ENCODE measurements at places on chromosomes 16 and 17.
A peak's percentile ranks its signal among the peaks of the same experiment; 100 is the strongest.

- DNase-seq = no peak
These were observed 4.3 kb upstream of the CYBA start for GRCh38 chr16:88655053-88655732.

DNA sequence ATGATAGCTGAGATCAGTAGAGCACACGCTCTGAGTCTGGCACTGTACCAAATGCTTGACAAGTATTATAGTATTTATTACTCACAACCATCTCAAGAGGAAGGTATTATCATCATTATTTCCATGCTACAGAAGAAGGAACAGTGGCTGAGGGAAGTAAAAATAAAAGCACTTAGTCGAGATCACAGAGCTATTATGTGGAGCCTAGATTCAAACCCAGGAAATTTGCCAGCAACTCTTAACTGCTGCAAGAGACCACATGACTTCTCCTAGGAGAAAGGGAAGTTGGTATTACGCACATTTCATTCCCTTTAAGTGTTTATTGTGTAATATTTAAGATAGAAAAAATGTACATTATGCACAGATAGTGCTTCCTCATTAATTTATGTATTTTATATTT is 1.0 kb upstream of the RHOT1 start:
- no peak for DNase-seq

GRCh38 chr16:79648826-79649225 is 48.3 kb upstream of the MAF start:
- DNase-seq = no peak

DNA sequence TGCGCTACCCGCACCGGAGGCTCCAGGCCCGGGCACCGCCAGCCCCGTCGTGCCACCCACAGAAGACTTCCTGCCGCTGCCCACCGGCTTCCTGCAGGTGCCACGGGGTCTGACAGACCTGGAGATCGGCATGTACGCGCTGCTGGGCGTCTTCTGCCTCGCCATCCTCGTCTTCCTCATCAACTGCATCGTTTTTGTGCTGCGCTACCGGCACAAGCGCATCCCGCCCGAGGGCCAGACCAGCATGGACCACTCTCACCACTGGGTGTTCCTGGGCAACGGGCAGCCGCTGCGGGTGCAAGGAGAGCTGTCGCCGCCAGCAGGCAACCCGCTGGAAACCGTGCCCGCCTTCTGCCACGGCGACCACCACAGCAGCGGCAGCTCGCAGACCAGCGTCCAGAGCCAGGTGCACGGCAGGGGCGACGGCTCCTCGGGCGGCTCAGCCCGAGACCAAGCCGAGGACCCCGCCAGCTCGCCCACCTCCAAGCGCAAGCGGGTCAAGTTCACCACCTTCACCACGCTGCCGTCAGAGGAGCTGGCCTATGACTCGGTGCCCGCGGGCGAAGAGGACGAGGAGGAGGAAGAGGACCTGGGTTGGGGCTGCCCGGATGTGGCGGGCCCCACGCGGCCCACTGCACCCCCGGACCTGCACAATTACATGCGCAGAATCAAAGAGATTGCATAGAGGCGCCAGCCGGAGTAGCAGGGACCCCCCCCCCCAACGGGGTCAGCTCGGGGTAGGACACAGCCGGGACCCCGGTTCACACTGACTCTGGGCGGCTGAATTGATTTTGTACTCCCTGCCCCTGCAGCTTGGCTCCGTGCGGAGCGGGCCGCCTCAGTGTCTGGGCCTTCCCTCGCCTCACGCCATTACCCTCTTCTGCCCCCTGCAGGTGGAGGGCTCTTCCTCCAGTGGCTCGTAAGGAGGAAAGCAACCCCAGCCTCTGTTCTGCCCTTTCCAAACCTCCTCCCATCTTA is 58.5 kb downstream of the TMEM132E start:
- DNase-seq = peak; percentile 71

DNA sequence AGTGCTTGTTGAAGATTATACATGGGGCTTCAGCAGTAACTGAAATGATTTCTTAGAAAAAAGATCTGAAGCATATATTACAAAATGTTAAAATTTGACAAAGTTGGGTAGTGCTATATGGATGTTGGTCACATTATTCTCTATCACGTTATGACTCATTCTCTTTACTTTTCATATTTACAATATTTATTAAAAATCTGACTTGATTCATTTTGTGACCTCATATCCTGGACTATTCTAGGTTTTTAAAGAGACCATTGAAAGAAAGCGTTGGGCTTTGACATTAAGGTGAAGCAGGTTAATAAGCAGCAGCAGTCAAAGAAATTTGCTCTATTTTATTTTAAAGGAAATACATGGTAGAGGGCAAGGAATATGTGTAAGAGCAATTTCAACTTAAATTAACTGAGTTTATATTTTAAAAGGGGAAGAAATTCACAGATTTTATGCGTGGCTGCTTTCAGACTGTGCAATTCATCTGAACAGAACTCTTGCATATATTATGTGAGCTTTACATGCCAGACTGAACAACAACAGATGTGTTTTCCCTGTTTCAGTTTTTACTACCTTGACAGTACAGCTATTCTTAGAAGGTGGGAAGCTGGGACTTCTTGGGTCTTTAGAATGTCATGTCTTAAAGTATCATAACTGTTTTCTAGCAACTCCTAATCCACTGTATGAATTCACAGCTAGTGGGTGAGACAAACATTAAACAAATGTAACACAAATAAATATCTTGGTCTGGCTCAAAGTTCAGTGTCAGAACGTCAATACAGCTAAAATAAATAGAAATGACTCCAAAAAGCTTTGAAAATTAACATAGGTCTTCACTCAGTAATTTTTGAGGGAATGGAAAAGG is 10.4 kb upstream of the FAM20A start:
- no peak for DNase-seq

- no peak for DNase-seq
These were observed 43.8 kb downstream of the PITPNM3 start for GRCh38 chr17:6512552-6512951.

- no peak for DNase-seq
These were observed 281.0 kb downstream of the FTO start for GRCh38 chr16:53984936-53985335.

DNA sequence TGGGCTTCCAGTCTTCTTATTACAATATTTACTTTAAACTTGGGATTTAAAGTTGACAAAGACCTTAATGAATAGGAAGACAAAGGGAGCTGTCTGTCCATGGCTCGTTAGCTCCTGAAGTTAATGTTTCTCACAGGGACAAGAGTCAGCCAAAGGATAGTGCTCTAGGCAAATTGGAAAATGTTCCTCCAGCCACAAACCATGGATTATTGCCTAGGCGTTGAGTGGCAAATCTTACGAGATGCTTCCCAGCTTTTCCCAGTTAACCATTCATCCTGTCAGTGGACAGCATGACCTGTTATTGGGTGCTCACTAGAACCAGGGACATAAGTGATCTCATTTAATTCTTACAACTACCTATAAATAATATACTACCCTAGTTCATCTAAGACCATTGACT is 3.6 kb downstream of the TEX2 start:
- DNase-seq = no peak

- DNase-seq = no peak
These were observed 48.0 kb downstream of the SRL start for GRCh38 chr16:4193920-4194319.

- peak; percentile 2 for DNase-seq
These were observed 328.4 kb downstream of the MAF start for GRCh38 chr16:79272141-79272577.

DNA sequence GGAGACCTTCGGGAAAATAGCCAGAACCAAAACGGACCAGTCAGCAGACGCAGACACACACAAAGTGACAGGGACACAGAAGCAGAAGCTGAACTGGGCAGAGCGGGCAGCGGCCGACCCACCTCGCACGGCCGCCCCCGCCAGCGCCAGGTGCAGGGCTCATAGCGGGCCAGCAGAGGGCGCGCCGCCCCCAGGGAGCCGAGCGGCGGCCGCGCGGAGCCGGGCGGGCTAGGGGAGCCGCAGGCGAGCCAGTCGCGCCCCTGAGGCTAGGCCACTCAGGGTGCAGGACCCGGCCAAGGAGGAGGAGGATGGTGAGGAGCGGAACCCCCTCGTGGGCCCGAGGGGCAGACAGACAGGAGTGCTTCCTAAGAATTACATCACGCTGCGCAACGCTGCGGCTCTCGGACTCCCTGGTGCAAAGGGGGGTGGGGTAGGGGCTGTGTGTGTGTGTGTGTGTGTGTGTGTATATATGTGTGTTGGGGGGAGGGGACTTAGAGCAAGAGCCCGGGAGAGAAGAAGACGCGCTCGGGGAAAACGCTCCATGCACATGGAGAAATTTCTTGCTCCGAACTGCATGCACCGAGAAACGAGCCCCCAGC is 913 bp upstream of the NOG start:
- peak; percentile 54 for DNase-seq

- DNase-seq = no peak
These were observed 43.4 kb downstream of the SLFN5 start for GRCh38 chr17:35286120-35286781.

DNA sequence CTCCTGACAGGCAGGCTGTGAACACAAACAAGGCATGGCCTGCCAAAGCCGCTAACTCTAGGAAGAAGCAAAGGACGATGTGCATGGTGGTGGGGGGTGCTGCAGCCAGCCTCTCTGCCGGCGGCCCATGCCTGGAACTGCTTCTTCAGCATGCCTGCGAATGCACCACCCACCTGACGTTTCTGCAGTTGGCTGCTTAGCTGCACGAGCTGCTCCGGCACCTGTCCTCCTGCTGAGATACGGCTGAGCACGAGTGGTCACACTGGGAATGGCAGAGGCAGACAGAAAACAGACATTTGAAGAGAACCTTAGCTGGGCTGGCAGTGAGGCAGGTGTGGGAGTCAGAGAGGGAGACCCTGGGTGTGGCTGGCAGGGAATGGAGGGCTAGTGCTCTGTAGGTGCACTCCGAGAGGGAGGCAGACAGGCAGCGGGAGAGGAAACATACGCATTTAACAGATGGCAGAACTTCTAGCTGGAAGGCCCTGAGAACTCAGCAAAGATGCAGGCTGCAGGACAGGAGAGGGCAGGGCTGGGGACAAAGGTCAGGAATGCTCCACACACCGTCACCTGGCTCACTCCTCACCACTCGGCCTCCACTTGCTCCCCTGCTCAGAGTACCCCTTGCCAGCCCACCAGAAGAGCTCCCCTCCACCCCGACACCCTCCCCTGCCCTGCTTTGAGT is 5.2 kb downstream of the FLCN start:
- no peak for DNase-seq

DNA sequence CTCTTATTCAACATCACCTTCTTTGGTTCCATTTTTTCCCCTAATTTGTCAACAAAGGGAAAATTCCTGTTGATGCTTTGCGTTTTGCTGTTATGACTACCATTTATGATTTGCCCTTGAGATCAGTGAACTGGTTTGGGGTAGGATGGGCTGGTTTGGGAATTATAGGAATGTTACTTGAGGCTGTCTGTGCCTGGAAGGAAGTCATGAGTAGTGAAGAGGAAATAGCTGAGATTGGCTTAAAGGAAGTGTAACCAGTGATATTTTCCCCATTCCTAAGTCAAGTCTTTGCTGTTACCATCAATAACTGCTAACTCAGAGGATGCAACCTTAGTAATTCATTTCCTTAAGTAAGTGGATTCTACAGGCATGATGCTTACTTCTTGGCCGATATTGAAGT is 179.2 kb downstream of the MAP2K6 start:
- no peak for DNase-seq

DNA sequence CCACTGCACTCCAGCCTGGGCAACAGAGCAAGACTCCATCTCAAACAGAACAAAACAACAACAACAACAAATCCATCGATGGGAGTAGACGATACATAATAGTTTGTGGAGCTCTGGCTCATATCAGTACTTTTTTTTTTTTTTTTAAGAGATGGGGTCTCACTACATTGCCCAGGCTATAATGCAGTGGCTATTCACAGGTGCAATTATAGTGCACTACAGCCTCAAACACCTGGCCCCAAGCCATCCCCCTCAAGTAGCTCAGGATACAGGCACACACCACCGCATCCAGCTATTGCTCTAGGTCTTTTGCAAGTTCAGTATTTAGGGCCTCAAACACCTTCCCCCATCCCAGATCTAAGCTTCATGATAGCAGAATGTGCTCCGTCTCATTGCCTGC is 110.6 kb downstream of the KATNIP start:
- DNase-seq = no peak

GRCh38 chr17:55410722-55411462 is 10.7 kb downstream of the MMD start:
- DNase-seq = no peak

- DNase-seq = no peak
These were observed 1.3 kb upstream of the RAB11FIP3 start for GRCh38 chr16:424033-424622.

DNA sequence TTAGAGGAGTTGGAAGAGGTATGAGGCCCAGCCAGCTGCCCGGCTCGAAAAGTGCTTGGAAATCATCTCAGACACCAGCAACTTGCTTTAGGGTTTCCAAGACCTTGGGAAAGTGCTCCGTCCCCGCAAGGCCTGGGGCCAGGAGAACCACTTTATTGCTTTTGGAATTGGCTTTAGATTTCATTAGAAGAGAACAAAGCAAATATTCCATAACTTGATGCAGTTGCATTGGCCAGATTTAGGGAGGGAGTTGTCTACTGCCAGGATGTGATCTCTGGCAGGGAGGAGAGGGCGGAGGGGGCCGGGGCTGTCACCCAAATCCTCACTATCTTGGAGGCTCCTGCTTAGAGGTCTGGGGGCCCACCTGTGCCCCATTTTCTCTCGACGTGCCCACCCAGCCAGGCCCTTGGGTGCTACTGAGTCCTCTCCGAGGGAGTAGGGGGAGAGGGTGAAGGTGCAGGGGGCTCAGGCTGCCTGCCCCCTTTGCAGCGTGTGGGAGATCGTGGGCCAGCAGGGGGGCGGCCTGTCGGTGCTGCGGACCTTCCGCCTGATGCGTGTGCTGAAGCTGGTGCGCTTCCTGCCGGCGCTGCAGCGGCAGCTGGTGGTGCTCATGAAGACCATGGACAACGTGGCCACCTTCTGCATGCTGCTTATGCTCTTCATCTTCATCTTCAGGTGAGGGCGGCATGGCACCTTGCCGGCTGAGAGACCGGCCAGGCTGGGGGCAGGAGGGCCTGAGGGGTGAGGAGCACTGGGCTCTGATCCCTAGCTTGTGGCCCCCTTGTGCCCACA is 30.6 kb downstream of the CACNA1G start:
- DNase-seq = no peak

DNA sequence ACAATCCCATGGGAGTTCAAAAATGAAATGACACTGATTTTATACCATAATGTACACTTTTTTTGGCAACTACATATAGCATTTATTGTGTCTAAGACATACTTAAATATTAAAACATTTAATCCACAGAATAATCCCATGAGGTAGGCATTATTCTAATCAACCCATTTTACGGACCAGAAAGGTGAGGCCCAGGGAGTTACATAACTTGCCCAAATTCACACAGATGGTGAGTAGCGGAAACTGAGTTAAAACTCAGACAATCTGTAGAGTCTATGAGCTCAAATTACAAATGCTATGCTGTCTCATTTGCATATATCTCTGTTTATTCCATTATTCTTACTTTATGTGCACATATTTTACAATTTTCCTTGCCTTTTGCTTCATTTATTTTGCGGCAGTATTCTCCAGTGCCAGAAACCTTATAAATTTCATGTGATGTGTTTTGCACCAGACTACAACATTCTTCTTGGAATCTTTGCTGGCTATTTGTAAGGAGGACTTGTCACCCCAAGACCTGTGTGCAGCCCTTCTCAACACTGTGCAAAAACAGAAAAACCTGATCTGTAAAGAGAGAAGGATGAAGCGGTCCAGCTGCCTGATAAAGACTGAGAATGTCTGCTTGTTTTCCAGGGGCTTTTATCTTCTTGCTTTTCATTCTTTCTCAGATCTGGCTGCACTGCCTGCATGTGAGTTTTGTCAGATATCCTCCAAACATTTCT is 2.3 kb upstream of the ABCA9 start:
- no peak for DNase-seq

All from activated CD8-positive, alpha-beta memory T cell treated with anti-CD3 and anti-CD28 coated beads for 1 hour (primary cell).